ENCODE measurements at places on chromosomes 7 and 10. TPM values are rescaled to one million over a fixed set of nuclear protein-coding genes. Genes with fewer than 3 reads are reported as not detected.

Gene SFTPA1
- not detected for total RNA-seq

GRCh38 chr10:86644152-86644793, 10.1 kb upstream of the OPN4 start:
- no peak overlapping the region for H3K4me3 ChIP-seq
- peaks cover 12% of the 10 kb centered on the region for H3K4me1 ChIP-seq
- no peaks in the 10 kb centered on the region for H3K36me3 ChIP-seq
- peaks cover 9% of the 10 kb centered on the region for H3K27me3 ChIP-seq

- peak; percentile 10 for DNase-seq
- H3K27me3 ChIP-seq: peaks cover 49% of the 10 kb centered on the region
- no peak overlapping the region for H3K27ac ChIP-seq
- peak overlapping the region; percentile 34 for H3K4me3 ChIP-seq
Observed at GRCh38 chr7:132577206-132578049, 1.2 kb upstream of the PLXNA4 start.

- DNase-seq: no peak
- H3K36me3 ChIP-seq: no peaks in the 10 kb centered on the region
- H3K4me3 ChIP-seq: no peak overlapping the region
- no peak overlapping the region for H3K27ac ChIP-seq
Observed at GRCh38 chr7:16210171-16210570, 211.2 kb downstream of the CRPPA start.

GRCh38 chr10:71061472-71061871, 150.9 kb upstream of the UNC5B start:
- H3K27ac ChIP-seq: no peak overlapping the region
- no peaks in the 10 kb centered on the region for H3K36me3 ChIP-seq
- no peak for DNase-seq
- no peak overlapping the region for H3K4me3 ChIP-seq
- H3K4me1 ChIP-seq: no peaks in the 10 kb centered on the region
- H3K27me3 ChIP-seq: no peaks in the 10 kb centered on the region

DNA sequence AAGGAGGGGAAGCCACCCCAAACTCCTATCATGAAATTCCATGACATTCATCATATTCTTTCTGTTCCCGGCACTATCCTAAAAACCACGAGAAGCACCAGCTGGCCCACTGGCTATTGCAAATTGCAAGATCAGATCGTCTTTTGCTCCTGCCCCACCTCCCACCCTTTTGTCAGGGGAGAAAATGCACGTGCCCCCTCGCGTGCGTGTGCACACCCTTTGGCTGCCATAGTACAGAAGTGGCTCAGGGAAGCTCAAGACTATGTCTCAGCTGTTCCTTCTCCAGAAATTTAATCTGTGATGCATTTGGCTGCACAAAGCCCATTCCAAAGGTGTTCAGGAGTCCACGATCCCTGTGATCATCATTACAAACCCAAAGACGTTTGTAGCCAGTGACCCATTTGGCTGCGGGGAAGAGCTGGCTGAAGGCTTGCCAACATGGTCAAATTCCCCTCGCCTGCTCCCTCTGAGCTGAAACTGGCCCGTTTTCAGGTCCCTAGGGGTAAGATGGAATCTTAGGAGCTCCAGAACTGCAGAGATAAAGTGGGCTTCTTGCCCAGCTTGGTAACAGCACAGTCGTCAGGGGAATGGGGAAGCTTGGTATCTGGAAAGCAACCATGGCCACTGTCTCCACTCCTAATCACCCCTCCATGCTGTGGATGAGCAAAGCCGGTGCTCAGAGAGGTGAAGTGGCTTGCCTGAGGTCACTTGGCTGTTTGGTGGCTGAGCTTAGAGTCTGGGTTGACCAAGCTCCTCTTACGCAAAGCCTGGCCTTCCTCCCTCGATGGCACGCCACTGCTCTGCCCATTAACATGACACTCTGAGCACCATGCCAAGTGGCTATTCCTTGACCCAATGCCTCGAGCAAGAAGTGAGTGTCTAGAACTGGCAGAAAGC, 155.4 kb downstream of the NEURL1 start:
- no peak overlapping the region for H3K4me3 ChIP-seq
- H3K36me3 ChIP-seq: no peaks in the 10 kb centered on the region
- no peak for DNase-seq
- H3K27ac ChIP-seq: no peak overlapping the region

GRCh38 chr10:43176271-43176670, 38.0 kb downstream of the CSGALNACT2 start:
- peaks cover 61% of the 10 kb centered on the region for H3K36me3 ChIP-seq
- no peak for DNase-seq
- no peaks in the 10 kb centered on the region for H3K27me3 ChIP-seq
- peaks cover 17% of the 10 kb centered on the region for H3K4me1 ChIP-seq

DNA sequence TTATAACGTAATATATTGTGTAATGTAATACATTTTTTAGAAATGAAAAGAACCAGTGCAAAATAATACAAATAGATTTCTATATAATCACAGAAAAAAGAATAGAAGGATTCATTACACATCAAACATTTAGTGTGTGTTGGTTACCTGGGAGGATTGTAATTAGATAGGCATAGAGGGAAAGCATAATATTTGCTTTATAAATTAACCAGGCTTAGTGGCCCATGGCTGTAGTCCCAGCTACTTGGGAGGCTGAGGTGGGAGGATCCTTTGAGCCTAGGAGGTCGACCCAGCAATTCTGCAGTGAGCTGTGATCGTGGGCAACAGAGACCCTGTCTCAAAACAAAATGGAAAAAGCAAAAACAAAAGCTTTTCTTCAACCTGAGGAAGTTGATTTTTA, 5.0 kb upstream of the CNOT4 start:
- H3K4me3 ChIP-seq: no peak overlapping the region
- no peak for DNase-seq
- H3K27ac ChIP-seq: no peak overlapping the region
- no peaks in the 10 kb centered on the region for H3K27me3 ChIP-seq
- no peaks in the 10 kb centered on the region for H3K4me1 ChIP-seq

DNA sequence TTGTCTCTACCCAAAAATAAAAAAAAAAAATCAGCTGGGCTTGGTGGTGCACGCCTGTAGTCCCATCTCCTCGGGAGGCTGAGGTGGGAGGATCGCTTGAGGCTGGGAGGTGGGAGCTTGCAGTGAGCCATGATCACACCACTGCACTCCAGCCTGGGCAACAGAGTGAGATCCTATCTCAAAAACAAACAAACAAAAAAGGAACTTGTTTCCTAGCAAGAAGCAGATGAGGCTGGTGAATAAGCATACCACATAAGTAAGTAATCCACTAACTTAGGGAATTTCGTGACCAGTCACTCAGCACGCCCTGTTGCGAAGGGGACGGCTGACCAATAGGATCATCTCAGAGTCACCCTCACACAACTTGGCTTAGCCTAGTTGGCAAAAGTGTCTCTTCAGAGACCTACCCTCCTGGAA, 64.6 kb downstream of the CUX1 start:
- no peak overlapping the region for H3K4me3 ChIP-seq
- H3K4me1 ChIP-seq: peaks cover 34% of the 10 kb centered on the region
- H3K27me3 ChIP-seq: no peaks in the 10 kb centered on the region
- no peaks in the 10 kb centered on the region for H3K36me3 ChIP-seq

- DNase-seq: no peak
- no peak overlapping the region for H3K27ac ChIP-seq
- H3K4me1 ChIP-seq: no peaks in the 10 kb centered on the region
Observed at GRCh38 chr10:99312501-99312900, 16.7 kb upstream of the CNNM1 start.

Gene ZNF485
- 8.1 TPM for total RNA-seq

Gene SBDS
- 63.9 TPM for total RNA-seq

GRCh38 chr7:108145401-108145800, 15.2 kb upstream of the LAMB4 start:
- no peaks in the 10 kb centered on the region for H3K36me3 ChIP-seq
- peaks cover 2% of the 10 kb centered on the region for H3K27me3 ChIP-seq
- peaks cover 1% of the 10 kb centered on the region for H3K4me1 ChIP-seq
- H3K27ac ChIP-seq: no peak overlapping the region
- H3K4me3 ChIP-seq: no peak overlapping the region
- no peak for DNase-seq

DNA sequence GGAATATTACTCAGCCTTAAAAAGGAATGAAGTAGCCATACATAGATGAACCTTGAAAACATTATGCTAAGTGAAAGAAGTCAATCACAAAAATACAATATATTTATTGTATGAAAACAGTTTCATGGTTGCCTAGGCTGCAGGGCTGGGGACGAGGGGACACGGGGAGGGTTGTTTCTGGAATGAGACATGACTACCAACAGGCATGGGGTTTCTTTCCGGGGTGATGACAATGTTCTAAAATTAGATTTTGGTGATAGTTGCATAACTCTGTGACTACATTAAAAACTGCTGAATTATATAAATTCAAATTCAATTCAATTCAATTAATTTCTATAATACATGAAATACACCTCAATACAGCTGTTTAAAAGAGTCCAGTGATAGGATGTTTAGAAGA, 88.0 kb downstream of the ARHGAP22 start:
- no peak overlapping the region for H3K4me3 ChIP-seq
- H3K4me1 ChIP-seq: no peaks in the 10 kb centered on the region
- no peaks in the 10 kb centered on the region for H3K36me3 ChIP-seq
- no peak for DNase-seq

DNA sequence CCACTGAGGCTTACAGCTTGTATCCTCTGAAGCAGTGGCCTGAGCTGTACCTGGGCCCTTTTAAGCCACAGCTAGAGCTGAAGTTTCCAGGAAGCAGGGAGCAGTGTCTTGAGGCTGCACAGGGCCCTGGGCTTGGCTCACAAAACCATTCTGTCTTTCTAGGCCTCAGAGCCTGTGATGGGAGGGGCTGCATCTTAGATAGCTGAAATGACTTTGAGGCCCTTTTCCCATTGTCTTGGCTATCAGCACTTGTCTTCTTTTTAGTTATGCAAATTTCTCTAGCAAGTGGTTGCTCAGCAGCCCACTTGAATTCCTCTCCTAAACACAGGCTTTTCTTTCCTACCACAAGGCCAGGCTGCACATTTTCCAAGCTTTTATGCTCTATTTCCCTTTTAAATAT, 864.2 kb downstream of the REEP3 start:
- no peaks in the 10 kb centered on the region for H3K27me3 ChIP-seq
- no peaks in the 10 kb centered on the region for H3K36me3 ChIP-seq
- no peak overlapping the region for H3K4me3 ChIP-seq
- H3K4me1 ChIP-seq: no peaks in the 10 kb centered on the region

GRCh38 chr7:101545441-101546190, 83.5 kb downstream of the MYL10 start:
- no peak overlapping the region for H3K4me3 ChIP-seq
- no peak for DNase-seq
- peaks cover 2% of the 10 kb centered on the region for H3K27me3 ChIP-seq
- H3K27ac ChIP-seq: no peak overlapping the region
- no peaks in the 10 kb centered on the region for H3K4me1 ChIP-seq

GRCh38 chr10:124125305-124126116, 32.1 kb upstream of the CHST15 start:
- H3K27me3 ChIP-seq: no peaks in the 10 kb centered on the region
- no peaks in the 10 kb centered on the region for H3K36me3 ChIP-seq
- H3K4me1 ChIP-seq: no peaks in the 10 kb centered on the region
- H3K4me3 ChIP-seq: no peak overlapping the region

Gene FGL2
- 0.95 TPM for total RNA-seq

- no peak overlapping the region for H3K27ac ChIP-seq
- DNase-seq: no peak
- H3K27me3 ChIP-seq: no peaks in the 10 kb centered on the region
- H3K4me3 ChIP-seq: no peak overlapping the region
- H3K4me1 ChIP-seq: no peaks in the 10 kb centered on the region
Observed at GRCh38 chr10:108147346-108147745, 982.8 kb upstream of the SORCS1 start.

- peaks cover 88% of the 10 kb centered on the region for H3K27me3 ChIP-seq
- H3K4me3 ChIP-seq: no peak overlapping the region
- peaks cover 13% of the 10 kb centered on the region for H3K4me1 ChIP-seq
Observed at GRCh38 chr7:35255443-35256255, 1.7 kb upstream of the TBX20 start.

- peaks cover 5% of the 10 kb centered on the region for H3K27me3 ChIP-seq
- H3K36me3 ChIP-seq: no peaks in the 10 kb centered on the region
- H3K4me1 ChIP-seq: peaks cover 28% of the 10 kb centered on the region
- H3K4me3 ChIP-seq: no peak overlapping the region
Observed at GRCh38 chr7:17948526-17949238, 8.4 kb upstream of the SNX13 start.

GRCh38 chr10:132487241-132488135, 50.1 kb upstream of the INPP5A start:
- no peak overlapping the region for H3K4me3 ChIP-seq
- H3K27me3 ChIP-seq: peaks cover under 1% of the 10 kb centered on the region
- no peaks in the 10 kb centered on the region for H3K36me3 ChIP-seq
- no peak overlapping the region for H3K27ac ChIP-seq

- no peaks in the 10 kb centered on the region for H3K36me3 ChIP-seq
- no peak overlapping the region for H3K27ac ChIP-seq
- H3K4me1 ChIP-seq: peaks cover 4% of the 10 kb centered on the region
- DNase-seq: no peak
Observed at GRCh38 chr10:66223656-66224055, 702.2 kb upstream of the LRRTM3 start.

All from activated CD8-positive, alpha-beta T cell treated with anti-CD3 and anti-CD28 coated beads for 36 hours (primary cell).